ENCODE measurements at places on chromosomes 2 and 18.
A peak's percentile ranks its signal among the peaks of the same experiment; 100 is the strongest.

DNA sequence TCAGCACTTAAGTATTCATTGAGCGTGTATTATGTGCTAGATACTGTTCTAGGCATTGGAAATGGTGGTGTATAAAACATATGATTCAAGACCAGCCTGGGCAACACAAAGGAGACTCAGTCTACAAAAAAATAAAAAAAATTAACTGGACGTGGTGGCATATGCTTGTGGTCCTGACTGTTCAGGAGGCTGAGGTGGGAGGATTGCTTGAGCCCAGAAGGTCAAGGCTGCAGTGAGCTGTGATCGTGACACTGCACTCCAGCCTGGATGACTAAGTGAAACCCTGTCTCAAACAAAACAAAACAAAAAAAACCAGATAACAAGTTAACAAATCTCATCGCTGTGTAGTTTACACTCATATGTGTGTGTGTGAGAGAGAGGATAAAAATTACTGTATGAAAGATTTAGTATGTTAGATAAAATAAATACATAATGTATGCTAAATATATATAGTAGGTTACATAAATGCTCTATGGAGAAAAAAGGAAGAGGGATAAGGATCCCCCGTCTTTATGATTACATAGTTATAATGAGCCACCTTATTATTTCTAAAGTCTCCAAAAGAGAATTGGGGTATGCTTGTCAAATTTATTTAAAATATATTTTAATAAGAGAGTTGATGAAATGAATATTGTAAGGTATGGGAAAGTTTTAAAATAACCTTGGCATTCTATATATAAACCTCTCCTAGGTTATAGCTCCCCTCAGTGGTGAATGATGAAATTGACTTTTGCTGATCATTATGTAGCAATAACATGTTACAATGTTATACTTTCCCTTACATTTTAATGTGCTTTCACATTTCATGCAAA lies 69.2 kb downstream of the EHBP1 start:
- DNase-seq: no peak

- DNase-seq: no peak
Measured at GRCh38 chr2:179344970-179345369, 80.3 kb upstream of the SESTD1 start.

DNA sequence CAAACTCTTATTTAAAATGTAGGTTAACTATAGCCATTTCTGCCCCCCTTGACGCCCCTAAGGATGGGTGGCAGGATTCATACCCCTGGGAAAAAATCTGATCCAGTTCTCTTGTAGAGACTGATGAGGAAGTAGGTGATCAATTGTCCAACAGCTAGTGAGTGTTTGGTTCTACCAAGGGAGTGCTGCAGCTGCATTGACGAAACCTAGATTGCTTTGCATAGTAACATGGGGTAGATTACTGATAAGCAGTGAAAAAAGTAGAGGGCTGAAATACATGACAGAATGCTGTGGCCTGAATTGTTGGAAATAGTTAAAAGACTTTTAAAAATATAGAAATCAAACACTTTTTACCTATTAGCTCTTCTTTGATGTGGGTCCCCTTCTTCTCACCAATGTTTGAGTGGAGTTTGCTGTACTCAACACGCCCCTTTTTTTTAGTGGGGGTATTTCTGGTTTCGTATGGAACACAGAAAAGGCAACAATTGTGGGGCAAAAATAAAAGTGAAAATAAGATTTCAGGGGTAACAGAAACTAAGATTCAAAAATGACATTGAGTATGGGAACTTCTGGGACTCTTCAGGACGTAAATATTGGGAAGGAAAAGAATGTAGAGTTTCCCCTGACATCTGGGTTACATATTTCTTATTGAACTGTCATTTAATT lies 66.2 kb downstream of the MAIP1 start:
- no peak for DNase-seq

- DNase-seq: no peak
Measured at GRCh38 chr2:186575302-186575701, 14.6 kb upstream of the ITGAV start.

GRCh38 chr2:88880441-88880953 lies 189.0 kb downstream of the RPIA start:
- peak; percentile 37 for DNase-seq

GRCh38 chr2:95009412-95009811 lies 16.1 kb upstream of the MAL start:
- DNase-seq: no peak

GRCh38 chr2:59752512-59752911 lies 800.9 kb downstream of the BCL11A start:
- DNase-seq: no peak

DNA sequence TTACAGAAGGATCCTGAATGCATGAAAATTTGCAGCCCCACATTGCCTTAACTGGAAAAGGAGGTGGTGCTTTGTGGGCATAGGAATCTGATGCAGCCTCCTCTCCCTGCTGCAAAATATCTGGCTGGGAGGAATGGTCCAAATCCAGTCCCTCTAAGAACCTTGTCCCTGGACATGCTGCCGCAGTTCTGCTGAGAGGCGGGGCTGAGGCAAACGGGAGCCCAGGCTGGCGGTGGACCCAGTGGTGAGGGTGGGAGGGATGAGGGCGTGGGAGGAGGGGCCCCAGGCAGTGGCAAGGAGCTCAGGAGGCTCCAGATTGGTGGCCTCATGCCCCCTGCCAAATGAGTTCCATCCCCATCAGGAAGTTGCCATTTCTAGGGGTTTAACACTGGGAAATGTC lies 36.2 kb downstream of the ZAP70 start:
- DNase-seq: no peak

DNA sequence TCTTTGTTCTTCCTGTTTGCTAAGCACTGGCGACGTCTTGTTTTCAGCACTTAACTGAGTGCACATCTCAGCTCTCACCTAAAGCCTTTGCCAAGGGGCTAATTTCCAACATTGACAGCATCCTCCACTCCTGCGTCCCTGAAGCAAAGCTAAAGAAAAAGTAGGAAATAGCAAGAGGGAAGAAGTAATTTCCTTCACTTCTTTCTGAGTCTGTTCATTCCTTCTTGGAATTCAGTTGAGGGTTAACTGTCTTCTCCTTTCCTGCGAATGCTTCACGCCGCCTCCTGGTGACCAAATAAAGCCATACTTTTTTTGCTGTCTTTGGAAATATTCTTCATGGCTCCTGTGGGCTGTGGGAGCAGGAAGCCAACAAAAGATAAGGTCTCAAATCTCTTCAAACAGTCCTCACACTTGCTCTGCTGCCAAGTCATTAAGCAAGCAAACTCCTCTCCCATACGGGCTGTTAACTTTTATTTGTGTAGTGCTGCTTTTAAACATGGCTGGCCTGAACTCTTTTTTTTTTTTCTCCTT lies 100.9 kb downstream of the DPP10 start:
- no peak for DNase-seq

DNA sequence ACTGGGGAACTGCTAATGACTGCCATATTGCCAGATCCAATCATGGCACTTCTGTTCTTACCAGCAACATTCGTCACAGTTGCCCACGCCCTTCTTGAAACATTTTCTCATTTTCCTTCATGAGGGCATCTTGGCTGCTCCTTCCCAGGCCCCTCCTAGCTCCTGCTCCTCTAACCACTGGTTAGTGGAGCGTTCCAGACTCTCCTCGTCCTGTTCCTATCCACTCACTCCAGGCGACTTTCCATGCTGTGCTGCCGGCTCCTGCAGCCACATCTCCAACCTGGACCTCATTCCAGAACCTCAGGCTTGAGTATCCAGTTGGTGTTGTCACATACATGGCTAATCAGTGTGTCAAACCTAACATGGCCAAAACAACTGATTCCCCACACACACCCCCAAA lies 1.3 kb upstream of the ADI1 start:
- no peak for DNase-seq

DNA sequence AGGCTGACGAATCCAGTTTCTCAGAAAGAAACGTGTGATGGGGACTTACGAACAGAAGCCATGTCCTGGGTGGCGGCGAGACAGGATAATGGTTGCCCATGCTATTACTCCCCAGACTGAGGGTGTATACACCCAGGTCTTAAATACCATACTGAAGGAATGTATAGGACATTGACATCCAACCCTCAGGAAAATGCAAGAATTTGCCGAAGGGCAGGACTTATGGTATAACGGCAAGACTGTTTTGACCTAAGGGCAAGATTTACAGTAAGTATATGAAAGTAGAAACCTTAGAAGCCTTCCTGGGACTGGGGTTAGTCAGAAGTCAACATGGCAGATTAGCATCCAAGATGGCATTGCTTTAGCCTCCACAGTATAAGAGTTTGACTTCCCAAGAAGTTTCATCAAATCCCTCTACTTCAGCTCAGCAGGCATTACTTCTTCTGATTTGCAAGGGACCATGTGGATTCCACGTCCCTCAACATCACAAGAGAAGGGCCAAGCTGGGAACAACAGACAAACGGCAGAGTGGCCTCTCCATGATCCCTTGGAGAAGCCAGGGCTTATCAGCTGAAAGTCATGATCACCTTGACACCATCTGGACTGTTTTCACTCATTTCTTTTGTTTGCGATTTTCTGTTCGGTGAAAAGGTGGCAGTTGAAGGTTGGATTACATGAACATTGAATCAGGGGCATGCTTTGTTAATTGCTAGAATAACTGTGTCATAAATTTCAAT lies 21.1 kb downstream of the ST3GAL5 start:
- DNase-seq: no peak

GRCh38 chr2:31251018-31251417 lies 17.1 kb downstream of the EHD3 start:
- DNase-seq: no peak

DNA sequence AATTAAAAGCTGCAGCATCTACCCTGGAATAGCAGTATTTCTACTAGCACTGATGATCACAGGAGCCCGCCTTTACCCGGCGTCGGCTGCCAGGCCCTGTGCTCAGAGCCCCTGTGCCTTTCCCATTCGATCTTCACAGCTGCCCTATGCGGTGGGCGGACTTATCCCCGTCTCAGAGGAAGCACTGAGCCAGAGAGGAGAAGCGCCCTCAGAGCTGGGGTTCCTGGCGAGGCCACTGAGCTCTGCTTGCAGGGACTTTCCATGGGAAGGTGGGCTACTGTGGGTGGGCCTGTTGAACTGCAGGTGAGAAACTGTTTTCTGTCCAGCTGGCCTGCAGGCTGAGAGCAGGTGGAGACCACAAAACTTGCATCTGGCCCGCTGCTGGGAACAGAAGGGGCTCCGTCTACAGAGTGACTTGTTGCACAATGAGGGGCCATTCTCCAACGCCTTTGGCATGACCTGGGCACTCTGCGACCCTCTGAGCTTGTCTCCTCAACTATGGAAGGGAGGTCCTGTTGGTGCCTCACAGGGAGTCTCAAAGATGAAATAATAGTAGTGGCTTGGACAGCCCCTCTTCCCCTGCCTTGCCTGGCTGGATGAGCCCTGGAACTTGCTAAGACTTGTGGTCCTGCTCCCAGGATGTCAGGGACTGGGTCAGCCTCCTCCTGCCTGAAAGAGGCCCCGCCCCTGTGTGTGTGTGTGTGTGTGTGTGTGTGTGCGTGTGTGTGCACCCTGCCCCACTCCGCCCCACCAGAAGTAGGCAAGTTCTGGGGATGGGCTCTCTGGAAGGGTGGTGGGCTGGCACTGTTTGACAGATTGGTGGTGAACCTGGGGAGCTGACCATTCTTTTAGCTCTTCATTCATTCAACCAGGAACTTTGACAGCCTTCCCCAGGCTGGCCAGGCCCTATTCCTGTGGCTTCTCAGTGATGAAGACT lies 32.7 kb downstream of the GLI2 start:
- DNase-seq: no peak

DNA sequence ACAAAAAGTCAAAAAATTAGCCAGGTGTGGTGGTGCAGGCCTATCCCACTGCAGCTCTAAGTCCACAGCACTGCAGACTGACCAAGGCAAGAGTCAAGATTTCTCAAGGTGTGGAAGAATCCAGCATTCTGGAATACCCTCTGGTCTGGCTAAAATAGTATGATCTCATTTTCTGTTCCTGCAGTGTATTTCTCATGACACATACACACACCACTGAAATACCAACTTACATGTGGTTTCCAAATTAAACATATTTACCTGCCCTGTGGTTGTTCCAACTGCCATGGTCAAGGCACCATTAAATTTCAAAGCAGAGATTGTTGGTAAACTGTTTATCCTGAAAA lies 30.9 kb downstream of the NOL10 start:
- DNase-seq: no peak

DNA sequence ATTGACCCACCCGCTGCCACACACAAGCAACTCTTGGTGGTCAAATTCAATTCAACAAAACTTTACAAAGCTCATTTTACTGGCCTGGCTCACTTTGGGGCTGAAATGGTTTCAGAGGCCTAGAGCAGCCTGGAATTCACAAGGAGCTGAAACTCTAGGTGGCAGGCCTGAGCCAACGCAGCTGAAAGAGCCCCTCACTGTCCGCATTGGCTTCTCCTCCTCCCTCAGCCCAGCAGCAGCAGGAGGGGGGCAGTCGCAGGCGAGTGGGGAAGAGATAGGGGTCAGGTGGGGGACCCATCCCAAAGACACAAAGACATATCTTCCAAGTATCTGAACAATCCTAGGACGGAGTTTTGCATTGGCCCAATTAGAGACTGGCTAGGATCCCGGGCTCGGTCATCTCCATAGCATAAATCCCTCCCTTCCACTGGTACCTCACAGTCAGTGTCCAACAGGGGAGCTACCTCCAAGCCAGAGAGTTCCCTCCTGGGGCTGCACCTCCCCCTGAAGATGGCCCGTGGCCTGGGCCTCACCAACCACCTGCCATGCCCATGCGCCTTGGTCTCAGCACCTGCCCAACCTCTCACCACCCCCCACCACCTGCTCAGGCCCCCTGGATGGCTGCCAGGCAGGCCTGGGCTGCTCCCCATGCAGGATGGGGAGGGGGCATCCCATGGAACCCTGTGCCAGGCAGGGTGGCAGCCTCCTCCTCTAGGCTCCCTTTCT lies 113.4 kb downstream of the ZBTB7C start:
- DNase-seq: no peak

- DNase-seq: no peak
Measured at GRCh38 chr2:99488539-99489062, 1.2 kb downstream of the REV1 start.

DNA sequence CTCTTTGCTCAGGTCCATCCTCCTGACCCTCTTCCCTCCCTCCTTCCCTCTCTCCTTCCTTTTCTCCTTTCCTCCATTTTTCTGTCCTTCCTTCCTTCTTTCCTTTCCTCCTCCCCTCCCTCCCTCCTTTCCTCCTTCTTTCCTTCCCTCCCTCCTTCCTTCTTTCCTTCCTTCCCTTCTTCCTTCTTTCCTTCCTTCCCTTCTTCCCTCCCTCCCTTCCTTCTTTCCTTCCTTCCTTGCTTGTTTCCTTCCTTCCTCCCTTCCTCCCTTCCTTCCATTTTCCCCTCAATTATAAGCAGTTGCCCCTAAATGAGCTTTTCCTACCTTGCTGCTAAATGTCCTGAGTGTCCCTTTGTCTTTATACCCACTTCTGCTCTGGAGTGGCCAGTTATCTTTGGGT lies 103.3 kb downstream of the NDUFA10 start:
- no peak for DNase-seq

- DNase-seq: no peak
Measured at GRCh38 chr2:42960002-42960841, 167.8 kb upstream of the HAAO start.

Measured in activated CD4-positive, alpha-beta T cell treated with anti-CD3 and anti-CD28 coated beads for 48 hours (primary cell).